ENCODE measurements at places on chromosomes 2 and 18.

DNA sequence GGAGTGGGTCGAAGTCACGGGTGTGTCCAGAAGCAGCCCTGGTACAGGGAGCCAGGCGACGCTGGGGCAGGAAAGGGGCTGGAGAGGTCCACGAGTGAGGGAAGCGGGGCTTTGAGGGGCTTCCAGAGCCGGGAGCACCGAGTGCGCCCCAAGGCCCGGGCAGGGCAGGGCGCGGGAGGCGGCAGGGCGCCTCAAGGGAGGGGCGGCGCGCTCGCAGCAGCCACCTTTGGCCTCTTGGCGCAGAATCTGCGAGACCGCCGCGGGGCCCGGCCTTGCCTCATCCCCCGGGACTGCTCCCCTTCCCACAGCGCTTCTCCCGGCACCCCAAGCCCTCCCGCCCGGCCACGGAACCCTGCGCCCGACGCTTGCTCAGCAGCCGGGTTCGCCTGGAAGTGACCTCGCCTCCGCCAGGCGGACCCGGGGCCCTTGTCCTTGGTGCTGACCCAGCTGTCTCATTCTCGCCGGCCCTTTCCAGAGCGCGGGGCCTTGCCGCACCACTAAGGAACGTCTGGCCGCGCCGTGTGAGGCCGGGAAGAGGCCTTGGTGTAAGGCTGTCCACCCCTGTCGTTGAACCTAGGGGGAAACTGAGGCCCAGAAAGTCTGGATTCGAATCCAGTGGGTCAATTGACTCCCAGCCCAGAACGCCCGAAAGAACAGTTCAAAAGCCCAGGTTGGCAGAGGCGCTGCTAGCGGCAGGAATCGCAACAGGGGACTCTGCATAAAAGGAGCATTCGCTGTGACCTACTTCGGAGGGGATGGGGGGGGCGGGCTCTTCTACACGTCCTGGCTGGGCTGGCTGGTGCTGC is 584 bp upstream of the DNER start:
- DNase-seq = no peak

- no peak for DNase-seq
Observed at GRCh38 chr18:79117385-79117784, 48.2 kb downstream of the ATP9B start.

DNA sequence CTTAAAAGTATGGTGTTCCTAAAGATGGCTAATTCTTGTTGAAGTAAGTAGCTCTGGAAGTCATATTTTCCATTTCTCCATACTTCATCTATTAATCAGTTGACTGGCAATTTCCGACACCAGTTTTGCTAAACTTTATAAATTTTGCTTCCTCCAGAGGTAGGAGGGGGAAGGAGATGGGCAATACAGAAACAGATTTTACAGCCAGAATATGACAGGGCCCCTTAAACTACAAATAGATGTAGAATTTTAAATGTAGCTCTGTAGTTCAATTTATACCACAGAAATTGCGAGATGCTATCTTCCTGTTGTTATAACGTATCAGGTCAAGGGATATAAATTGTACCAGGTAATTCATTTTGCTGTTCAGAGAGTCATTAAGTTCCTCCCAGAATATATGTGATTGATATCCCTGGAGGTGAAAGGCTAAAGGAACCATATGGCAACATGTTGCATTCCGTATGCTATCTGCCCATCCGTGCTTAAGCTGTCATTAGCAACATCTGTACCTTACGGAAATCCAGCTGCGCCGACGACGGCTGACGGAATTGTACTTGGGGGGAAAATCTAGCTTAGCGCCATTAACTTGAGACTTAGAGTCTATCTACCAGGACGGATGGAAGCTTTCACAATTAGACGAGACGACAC is 8.4 kb upstream of the NR4A2 start:
- DNase-seq = no peak

GRCh38 chr18:64380117-64380516 is 231.2 kb upstream of the LINC00305 start:
- DNase-seq = no peak

GRCh38 chr2:210224591-210224940 is 681 bp downstream of the ACADL start:
- no peak for DNase-seq

DNA sequence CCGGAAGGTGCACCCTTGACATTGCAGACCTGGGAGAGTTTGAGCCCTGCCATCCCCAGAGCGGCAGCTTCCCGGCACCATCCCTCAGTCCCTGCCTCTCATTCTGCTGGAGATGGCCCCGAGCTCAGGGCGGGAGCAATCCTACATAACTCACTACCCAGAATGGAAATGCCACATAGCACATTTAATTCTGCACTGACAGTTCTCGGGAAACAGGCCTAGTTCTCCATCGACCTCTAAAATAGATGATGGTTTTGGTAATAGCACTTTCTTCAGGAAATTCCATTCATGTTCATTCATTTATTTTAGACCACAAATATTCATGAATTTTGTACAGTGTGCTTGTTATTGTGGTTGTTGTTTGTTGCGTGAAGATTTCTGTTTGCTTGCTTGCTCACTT is 92.9 kb upstream of the SLC14A2 start:
- peak; percentile 74 for DNase-seq

DNA sequence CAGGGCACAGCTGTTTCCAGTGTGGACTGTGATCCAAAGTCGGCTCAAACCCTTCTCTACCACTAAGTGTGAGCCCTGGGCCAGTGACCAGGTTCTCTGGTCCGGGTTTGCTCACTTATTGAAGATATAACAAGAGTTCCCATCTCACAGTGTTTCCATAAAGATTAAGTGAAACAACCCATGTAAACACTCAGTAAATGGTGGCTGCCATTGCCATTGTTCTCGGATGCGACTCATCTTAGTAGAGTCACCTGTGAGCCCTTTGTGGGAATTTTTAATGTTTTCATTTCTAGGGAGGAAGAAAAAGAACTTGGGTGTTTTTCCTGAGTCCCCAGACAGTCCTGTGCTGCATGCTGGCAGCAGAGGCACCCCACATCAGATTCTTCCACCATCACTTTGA is 53.4 kb downstream of the TPGS2 start:
- no peak for DNase-seq

DNA sequence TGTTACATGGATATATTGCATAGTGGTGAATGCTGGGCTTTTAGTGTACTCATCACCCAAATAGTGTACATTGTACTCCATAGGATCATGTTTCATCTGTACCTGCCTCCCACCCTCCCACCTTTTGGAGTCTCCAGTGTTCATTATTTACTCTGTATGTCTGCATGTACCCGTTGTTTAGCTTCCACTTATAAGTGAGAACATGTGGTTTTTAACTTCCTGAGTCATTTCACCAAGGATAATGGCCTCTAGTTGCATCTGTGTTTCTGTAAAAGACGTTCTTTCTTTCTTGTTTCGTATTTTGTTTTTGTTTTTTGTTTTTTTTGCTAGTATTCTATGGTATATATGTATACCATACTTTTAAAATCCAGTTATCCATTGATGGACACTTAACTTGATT is 107.5 kb downstream of the MSTN start:
- DNase-seq = no peak

- DNase-seq = no peak
Observed at GRCh38 chr18:64180171-64180570, 31.3 kb upstream of the LINC00305 start.

- no peak for DNase-seq
Observed at GRCh38 chr18:12409469-12409868, 1.7 kb downstream of the PRELID3A start.

DNA sequence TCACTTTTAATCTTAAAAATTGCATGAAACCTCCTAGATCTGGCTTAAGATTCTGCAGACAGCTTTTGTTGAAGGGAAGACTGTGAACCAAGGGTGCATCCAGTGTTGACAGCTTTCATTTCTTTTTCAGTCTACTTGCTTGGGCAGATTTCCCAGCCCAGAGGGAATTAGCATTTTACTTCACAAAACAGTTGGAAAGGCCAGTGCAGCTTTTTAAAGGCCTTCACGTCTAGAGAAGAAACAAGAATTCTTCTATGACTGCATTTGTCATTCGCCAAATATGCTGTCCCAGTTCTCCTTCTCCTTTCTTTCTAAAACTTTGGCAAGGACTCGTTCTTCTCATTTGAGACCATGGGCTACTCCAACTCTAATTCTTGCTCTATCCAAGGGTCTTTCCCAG is 17.4 kb downstream of the NTSR2 start:
- no peak for DNase-seq

- DNase-seq = no peak
Observed at GRCh38 chr2:19116918-19117317, 241.5 kb downstream of the OSR1 start.

DNA sequence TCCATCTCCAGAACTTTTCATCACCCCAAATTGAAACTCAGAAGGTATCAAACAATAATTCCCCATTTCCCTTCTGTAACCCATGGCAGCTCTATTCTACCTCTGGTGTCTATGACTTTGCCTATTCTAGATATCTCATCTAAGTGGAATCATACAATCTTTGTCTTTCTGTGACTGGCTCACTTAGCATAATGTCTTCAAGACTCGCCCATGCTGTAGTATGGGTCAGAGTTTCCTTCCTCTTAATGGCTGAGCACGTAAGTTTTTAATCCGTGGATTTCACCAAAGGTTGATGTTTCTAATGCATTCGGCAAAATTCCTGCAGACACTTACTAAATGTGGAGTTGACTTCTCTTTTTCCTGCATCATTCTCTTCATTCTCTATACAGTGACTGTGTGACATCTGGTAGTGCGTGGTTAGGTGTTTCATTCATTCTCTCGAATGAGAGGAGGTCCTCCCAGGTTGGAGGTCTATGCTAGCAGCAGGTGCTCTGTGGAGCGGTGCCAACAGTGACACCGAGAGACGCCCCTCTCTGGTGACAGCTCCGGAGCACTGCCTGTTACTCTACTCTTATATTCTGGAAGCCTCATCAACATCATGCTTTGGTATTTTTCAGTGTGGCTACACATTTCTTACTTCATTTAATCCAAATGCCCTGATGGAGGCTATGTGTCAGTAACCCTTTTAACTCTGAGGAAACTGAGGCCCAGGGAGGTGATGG is 50.1 kb downstream of the ATOH8 start:
- DNase-seq = no peak

DNA sequence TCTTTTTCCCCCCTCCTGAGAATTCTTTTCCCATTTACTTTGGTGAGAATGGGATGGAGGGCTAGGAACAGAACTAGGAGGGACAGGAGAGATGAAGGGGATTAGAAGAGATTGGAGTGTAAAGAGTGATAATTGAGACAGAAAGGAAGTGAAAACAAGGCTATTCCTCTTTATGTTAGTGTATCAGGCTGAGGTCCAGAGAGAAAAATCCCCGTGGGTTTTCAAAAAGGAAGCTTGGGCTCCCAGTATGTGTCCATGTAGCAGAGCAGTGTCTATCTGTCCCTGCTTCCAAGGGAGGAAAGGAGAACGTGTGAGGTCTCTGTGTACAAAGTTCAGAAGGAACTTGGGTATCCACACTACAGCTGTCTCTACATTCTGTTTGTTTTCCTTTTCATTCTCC is 59.9 kb upstream of the KCNE4 start:
- no peak for DNase-seq

DNA sequence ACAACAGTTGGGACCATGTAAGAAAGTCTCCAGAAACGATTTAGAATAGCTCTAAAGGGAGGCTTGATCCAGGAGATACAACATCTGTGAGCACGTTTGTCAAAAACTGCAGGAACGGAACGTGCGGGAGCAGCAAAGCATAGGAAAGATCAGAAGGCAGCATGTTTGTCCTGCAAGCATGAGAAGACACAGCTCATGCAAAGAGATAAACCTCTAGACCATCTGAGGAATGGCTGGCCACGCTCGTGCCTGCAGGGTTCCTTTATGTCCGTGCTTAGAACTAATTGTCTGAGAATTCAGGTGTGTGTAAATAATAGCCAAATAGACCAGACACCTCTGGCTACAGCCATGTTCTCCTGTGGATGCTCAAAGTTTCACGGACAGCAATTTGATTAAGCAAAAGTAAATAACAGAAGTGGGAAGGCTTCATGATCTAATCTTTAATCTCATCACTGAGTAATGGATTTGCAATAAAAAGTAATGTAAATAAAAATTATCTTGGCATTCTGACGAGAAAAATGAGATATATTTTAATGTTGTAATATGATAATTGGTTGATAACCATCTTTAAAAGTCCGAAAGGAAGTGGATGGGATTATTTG is 534.8 kb upstream of the CDH7 start:
- no peak for DNase-seq

DNA sequence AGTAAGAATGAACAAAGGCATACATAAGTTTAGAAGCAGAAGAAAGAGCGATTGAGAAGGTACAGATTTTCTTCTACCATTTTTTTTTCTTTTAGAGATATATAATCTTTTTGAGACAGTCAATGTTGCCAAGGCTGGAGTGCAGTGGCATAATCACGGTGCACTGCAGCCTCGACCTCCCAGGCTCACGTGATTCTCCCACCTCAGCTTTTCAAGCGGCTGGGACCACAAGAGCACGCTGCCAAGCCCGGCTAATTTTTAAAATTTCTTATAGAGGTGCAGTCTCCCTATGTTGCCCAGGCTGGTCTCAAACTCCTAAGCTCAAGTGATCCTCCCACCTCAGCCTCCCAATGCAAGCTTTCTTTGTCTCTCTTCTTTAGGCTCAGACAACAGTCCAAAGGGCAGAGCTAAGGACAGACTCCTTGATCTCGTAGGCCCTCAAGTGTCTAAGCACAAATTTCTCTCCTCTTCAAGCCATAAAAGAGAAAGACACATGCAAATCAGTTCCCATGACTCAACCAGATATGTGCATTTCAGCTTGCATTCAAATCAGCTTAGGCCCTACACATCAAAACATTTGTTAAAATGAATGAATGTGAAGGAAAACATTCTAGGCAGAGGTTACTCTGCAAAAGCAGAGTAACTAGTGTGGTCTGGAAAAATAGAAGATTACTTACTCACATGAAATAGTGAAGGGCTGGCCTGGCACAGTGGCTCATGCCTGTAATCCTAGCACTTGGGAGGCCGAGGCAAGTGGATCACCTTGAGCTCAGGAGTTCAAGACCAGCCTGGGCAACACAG is 18.0 kb downstream of the ITSN2 start:
- DNase-seq = no peak

DNA sequence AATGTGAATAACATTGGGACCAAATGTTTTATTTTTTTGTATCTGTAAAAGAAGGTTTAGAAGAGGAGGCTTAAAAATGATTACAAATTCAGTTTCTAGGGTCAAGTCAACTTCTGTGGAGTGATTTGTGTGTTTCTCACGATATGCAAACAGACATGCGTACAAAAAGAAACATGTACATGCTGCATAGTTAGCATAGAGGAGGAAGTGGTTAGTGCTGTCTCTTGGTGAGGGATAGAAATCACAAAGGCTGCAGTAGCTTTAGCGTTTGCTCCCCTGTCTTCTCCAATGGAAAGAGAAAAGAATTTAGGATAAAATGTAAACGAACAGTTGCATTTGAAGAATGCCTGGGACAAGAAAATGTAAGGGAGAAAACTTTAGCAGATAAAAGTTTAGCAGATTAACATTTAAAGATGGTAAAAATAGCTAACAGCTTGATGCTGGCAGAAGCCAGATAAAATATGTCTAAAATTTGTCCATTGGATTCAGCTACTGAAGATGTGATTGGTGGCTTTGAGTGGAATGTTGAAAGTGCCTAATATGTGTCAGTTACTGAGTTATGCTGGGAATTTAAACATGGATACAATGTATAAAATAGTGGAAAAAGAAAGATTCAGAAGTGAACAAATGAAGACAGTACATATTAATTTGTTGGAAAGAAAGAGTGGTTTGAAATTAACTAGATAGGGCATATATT is 44.9 kb downstream of the MALT1 start:
- no peak for DNase-seq
